CD14-positive monocyte (primary cell): ENCODE measurements at places on chromosomes 2 and 18.

GRCh38 chr2:34176693-34177092, 577.6 kb upstream of the FAM98A start:
- no peak for DNase-seq

DNA sequence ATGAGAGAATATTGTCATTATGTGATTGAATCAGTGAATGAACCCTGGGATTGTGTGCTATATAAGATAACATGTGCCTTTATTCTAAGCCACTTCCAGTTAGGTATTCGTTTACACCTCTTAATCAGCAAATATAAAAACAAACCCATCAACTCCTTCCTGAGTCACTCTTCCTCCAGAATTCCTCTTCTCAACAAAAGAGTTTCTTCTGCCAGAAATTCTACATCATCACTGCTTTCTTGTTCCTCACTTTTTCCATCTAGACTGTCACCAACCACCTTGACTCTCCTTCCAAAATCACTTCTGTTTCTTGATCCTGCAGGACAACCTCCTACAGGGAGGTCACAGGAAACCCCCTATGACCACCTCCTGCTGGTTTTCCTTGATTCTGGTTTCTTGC, 261.4 kb downstream of the CYP26B1 start:
- DNase-seq: no peak

- DNase-seq: no peak
These were observed 35.4 kb downstream of the MGAT5 start for GRCh38 chr2:134289225-134289624.

DNA sequence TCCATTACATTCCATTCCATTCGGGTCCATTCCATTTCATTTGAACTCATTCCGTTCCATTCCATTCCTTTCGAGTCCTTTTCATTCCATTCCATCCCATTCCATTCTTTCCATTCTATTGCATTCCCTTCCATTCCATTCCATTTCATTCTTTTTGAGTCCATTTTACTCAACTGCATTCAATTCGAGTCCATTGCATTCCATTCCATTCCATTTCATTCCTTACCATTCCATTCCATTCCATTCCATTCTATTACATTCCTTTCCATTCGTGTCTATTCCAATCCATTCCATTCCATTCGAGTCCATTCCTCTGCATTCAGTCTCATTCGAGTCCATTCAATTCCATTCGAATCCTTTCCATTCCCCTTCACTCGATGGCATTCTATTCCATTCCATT, 1128.8 kb downstream of the RPIA start:
- no peak for DNase-seq

DNA sequence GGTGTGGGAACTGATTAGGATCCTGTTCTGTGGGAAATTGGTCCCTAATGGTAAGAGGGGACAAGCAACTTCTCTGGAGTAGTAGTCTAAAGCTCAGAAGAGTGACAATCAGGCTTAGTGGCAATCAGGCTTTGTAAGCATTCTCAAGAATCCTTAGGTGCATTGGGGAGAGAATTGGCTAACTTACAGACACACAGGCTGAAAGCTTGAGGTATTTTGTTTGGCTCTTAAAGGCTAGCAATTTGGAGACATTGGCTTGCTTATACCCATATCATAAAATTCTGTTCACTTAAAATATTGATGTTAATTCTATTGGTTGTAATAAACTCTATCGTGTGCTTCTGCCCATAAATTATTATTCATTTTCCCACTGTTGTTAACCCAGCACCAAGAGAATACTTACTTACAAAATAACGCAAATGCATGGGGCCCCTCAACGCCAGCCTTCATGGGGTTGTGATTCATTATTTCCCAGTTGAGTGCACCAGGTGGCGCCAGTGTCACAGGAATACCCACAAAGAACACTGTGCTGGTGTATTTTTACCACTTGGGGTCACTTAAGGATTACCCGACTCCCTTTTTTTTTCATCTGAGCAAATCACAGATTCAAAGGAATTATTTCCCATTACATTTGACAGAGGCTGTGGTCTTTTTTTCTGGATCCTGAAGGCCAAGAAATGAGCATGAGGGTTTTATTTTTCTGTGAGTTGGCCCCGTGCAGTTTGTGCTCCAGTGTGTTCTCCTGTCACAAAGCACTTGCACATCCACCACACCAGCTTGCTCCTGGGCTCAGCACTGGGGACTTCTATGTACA, 45.5 kb downstream of the DDX1 start:
- peak; percentile 26 for DNase-seq
